Kidney epithelial cell (primary cell): ENCODE measurements at places on chromosomes 5 and 9.

- DNase-seq = no peak
These were observed 196.3 kb downstream of the ZNF462 start for GRCh38 chr9:107059220-107059619.

DNA sequence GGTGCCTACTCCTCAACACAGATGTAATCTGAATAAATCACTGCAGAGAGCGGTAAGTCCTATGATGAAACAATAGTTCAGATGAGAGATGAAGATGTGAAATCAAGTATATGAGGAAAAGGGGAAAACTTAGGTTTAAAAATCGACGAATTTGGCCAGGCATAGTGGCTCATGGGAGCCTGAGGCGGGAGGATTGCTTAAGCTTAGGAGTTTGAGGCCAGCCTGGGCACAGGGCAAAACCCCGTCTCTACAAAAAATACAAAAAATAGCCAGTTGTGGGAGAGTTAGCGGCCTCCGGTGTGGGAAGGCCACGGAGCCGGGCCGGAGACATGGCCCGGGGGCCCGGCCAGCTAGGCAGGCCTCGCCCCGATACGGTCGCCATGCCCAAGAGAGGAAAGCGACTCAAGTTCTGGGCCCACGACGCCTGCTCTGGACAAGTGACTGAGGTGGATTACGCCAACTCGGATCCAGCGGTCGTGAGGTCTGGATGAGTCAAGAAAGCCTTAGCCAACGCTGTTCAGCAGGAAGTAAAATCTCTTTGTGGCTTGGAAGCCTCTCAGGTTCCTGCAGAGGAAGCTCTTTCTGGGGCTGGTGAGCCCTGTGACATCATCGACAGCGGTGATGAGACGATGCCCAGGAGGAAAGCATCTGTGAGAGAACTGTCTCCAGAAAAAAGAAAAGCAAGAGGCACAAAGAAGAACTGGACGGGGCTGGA is 62.8 kb upstream of the SUB1 start:
- DNase-seq = no peak

DNA sequence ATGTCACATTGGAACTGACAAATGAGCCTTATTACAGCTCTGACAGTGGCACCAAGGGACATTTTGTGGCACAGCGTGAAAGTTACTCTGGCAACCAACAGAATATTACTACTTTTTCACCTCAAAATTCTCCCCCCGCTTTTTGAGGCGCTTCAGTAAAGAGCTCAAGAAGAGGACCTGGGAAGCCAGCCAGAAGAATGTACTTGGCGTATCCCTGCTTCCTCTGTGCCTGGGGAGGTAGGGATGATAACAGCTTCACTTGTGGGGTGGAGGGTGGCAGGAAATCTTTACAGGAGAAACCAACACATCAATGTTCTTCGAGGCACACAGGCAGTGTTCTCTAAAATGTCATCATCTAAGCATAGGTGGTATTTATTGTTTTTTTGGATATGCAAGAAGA is 624.1 kb downstream of the NR2F1-AS1 start:
- no peak for DNase-seq

DNA sequence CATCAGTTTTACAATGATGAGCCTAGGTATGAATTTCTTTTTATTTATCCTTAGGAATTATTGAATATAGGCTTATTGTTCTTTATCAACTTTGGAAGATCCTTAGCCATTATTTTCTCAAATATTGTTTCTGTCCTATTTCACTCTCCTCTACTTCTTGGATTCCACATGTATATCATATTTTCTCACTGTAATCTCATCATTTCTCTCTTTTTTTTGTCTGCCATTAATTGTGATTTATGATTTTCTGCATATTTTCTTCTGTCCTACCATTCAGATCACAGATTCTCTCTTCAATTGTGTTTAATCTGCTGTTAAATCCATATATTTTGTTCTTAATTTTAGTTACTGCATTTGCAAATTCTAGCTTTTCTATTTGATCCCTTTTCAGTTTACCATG is 139.8 kb downstream of the ARRDC3 start:
- no peak for DNase-seq

DNA sequence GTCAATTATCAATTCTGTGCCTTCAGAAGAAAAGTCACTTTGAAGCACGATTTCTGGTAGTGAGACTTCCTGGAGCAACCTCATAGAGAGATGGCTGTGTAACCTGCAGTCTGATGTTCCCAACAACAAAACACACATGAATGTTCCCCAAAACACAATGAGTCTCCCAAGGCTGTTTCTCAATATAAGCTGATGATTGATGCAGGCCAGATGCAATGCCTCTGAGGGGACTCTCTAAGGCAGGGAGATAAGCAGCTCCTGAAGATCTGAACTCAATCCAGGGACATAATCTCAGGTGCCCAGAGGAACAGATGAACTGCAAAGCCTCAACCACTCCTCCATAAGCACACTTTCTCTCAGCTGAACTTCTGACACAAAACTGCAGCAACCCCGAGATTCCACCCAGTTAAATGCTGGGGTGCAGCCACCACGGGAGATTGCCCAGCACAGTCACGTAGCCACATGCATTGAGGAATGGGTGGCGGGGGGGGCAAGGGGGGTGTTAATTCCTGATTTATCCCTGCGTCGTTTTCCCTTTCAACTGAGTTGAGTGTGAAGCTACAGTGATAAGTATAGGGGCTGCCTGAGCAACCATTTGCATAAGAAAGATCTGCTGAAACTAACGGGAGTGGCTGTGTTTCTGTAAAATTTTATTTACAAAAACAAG is 122.7 kb upstream of the RASEF start:
- DNase-seq = no peak

DNA sequence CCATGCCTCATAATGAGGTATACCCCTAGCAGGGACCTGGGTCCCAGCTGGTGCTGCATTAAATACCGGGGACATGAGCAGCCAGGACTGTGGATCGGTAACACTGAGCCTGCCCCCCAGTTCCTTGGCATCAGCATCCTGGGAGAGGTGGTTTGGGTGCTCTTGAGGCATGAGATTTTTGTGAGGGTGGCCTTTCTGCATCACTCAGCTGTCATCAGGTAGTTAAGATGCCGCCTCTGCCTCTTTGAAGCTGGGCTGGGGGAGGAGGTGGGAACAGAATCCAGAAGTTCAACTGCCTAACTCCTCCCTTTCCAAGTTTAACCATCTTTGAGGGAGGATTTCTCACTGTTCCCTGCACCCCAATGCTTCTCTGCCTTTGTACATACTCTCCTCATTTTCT is 112.7 kb downstream of the PDZD2 start:
- DNase-seq = no peak

GRCh38 chr9:129247285-129248153 is 69.5 kb upstream of the IER5L start:
- no peak for DNase-seq

DNA sequence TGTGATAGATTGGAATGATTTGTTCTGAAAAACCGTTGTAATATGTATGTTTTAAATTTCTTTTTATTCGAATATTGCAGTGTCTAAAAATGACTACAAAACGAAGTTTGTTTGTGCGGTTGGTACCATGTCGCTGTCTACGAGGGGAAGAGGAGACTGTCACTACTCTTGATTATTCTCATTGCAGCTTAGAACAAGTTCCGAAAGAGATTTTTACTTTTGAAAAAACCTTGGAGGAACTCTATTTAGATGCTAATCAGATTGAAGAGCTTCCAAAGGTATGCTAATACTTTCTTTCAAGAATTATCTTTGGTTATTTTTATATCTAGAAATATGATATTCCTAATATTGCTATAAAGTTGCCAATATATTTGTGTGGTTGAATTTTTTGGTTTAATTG is 66.3 kb downstream of the ERBIN start:
- DNase-seq = no peak

GRCh38 chr5:129118405-129118804 is 23.9 kb downstream of the ISOC1 start:
- DNase-seq = no peak

GRCh38 chr5:169980418-169981053 is at the start of gene INSYN2B:
Gene INSYN2B, minus strand, starts transcription at chr5:169980495. Its CDS starts 96,597 bp downstream, at chr5:169883898.
- DNase-seq = peak; percentile 49

GRCh38 chr5:173786286-173787187 is 101.6 kb upstream of the CPEB4 start:
- DNase-seq = no peak

DNA sequence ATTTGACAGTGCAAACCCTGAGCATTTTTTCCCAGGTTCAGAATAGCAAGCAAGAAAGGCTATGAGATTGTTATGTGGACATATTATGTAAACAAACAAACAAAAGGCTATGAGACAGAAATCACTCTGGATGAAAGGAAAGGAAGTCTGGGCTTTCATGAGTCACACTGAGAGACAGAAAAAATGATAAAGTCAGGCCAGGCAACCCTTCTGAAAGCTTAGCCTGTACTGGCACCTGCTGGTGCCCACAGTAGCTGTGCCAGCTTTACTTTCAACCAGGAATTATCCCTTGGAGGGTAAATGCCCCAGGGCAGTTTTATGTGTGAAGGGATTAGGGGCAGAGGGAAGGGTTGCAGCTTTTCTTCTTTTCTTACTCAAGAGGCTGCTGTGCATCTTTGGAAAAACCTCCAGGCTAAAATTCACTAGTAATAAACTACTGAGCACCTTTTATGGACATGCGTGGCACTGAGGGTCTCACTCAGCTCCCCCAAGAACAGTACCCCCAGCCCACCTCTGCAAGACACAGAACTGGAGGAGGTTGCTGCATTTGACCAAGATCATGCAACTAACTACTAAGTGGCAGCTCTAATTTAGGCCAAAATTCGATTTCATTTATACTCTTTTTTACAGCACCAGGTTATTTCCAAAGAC is 41.7 kb downstream of the ACTL7B start:
- peak; percentile 14 for DNase-seq

DNA sequence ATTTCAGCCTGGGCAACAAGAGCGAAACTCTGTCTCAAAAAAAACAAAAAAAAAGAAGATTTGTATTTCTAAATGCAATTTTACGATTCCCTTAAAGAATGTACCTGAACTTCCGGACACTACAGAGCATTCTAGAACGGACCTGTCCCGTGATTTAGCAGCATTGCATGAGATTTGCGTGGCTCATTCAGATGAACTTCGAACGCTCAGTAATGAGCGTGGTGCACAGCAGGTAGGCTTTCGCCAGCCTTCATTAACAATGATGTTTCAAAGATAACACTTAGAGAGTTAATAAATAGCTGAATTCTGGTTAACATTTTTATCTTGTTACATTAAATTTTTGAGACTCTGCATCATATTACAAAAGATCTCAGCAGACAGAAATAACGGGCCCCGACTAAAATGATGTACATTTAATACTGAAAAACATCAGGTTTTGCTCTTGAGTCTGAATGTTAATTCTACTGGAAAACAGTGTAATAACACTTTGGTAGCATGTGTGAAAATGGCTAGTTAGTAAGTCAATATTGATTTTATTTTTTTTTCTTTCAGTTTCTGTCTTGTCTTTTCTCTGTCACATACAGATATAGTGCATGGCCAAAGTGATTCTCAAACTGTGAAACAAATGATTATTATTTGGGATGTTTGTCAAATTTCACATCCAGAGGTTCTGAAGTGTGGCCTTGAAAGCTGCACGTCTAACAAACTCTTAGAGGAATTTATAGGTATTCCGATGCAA is 23.3 kb downstream of the CCNH start:
- no peak for DNase-seq

DNA sequence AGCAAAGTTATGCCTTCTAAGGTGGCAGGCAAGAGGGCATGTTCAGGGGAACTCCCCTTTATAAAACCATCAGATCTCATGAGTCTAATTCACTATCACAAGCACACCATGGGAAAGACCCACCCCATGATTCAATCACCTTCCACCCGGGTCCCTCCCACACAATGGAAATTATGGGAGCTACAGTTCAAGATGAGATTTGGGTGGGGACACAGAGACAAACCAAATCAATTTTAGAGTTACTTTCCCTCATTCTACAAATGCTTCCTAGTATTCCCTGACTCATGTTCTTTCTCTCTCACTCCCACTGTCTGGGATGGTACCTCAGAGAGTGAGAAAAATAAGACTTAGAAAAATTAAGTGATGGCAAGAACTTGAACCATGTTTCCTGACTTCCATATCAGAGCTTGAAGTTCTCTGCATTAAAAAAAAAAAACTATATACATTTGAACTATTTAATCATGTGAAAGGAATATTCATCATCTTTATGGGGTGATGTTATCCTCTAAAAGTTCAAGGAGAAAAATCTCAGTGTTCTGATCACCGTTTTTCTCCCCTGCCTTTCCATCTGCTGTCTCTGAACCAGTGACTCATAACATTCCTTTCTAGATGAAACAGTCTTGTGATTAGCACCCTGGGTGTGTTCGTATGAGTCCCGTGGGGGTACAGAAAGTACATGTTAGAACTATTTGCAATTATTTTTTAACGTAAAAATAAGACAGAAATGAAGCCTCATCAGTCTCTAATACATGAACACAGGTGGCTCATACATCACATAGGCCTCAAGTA is 282.9 kb downstream of the SLF1 start:
- peak; percentile 74 for DNase-seq

DNA sequence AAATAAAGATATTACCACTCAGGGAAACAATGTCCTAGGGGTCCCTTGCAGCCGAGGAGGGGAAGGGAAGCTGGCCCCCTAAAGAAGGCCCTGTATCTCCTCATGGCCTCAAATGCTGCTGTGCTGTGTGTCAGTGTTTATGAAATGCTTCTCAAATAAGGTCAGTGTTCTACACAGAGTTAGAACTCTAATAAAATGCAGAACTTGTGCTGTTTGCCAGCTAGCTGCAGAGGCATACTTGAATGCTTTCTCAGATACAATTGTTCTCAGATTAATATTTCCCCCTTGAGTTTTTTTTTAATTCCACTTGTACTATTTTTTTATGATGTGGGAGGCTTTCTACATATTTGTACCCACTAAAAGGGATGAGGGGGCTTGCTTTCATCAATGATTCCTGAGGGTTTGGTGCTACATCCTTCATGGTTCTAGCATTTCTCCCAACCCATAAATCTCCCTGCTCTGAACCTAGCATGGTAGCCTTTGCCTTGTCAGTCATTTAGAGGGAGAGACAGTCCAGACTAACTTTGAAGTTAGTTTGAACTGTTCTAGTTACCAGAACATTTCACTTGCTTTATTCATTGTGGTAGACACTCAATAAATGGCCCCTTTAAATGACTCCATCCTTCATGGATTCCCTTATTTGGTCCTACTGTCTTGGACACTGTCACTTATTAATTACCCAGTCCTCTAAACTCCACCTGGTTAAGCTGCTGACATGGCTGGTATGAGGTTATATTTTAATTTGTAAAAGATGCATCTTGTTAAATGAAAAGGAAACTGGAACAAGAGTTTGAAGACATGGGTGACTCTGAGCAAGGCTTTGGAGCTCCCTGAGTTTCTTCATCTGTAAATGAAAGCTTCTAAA is 12.6 kb downstream of the SLIT3 start:
- DNase-seq = no peak

DNA sequence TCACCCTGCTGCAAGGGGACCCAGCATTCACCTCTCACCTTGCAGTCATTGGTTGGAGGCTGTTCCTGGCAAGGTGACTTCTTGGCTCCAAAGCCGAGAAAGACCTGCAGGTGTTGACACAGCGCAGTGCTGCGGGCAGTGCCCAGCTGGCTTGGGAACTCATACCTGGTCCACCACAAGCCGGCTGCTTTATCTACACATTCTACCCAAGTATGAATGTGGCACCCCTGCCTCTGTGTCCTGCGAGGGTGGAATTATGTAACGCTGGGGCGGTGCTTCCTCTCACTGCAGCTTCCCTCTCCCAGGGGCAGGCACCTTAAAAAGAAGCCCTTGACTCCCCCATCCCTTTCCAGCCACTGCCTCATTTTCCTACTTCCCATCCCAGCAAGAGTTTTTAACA is 2.5 kb upstream of the ZMYND19 start:
- DNase-seq = no peak
